ENCODE measurements at places on chromosomes 3 and 15.

- no peak for DNase-seq
Observed at GRCh38 chr3:172140499-172141391, 101.4 kb downstream of the FNDC3B start.

DNA sequence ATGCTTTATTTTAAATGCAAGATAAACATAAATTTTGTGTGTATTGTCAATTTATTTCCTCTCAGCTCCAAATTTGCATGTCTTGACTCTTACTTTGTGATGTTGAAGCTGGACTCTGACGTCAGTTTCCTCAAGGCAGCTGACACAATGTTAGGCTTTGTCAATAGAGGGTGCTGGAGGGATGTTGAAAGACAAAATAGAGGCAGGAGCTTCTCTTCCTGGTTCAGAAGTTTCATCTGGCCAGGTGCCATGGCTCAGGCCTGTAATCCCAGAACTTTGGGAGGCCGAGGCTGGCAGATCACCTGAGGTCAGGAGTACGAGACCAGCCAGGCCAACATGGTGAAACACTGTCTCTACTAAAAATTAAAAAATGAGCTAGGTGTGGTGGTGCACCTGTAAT is 408.6 kb downstream of the GBE1 start:
- no peak for DNase-seq

DNA sequence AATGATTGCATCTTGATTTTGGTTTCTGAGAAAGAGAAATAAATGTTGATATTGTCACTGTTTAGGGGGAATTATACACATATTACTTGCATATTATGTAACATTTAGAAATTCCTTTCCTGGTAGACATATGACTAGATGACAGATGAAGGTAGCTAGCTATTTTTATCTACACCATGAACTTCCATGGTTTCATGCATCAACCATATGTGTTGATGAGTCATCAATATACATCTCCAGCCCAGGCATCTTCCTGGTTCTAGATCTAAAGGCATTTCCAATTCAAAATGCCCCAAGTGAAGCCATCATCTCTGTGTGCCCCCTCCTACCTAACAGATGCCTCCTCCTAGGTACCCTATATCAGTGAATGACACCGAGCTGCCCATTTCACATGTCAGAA is 9.5 kb upstream of the ADAMTSL3 start:
- DNase-seq, result no peak

DNA sequence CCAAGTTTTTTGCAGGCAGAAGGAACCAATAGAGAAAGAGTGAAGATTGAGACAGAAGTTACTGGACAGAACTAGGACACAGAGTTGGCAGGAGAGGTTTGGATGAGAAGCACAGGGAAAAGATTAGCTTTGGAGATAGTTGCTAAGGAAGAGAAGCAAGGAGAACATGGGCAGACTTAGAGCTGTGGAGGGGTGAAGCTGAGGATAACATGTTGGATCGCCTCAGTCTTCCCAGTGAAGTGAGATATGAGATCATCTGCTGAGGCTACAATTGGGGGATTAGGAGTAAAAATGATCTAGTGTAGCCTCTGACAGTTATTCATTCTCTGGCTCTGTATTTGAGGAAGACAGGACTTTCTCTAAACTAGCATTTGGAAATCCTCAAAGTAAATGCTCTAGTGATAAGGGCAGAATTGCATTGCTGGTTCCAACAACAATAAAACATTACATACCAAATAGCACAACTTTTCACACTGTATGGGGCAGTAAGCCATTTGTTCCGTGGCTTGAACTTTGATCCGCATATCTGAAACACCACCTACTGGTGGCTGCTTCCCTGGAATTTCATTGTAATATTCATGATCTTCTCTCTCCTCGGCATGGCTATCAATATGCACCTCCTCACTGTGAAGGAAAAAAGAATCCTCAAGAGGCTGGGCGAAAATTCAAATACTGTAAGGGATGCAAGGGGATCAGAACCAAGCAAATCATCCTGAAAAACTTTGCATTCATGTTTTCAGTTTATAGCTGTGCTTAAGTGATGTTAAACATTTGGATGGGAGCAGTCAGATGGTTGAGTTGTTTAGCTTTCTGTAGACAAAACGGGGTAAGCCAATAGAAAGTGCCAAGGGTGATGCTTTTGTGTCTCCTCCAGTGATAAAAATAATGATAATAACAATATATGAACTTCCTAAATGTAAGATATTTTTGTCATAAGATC is 22.2 kb upstream of the EID1 start:
- no peak for DNase-seq

DNA sequence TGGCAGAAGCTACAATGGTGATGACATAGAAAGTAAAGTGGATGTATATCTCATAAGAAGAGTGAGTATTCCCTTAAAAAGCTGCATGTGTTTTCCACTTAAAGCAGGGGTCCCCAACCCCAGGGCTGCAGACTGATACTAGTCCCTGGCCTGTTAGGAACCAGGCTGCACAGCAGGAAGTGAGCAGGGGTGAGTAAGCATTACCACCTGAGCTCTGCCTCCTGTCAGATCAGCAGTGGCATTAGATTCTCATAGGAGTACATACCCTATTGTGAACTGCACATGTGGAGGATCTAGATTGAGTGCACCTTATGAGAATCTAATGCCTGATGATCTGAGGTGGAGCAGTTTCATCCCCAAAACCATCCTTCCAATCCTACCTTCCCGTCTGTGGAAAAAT is 126.1 kb upstream of the CMC1 start:
- DNase-seq, result no peak

DNA sequence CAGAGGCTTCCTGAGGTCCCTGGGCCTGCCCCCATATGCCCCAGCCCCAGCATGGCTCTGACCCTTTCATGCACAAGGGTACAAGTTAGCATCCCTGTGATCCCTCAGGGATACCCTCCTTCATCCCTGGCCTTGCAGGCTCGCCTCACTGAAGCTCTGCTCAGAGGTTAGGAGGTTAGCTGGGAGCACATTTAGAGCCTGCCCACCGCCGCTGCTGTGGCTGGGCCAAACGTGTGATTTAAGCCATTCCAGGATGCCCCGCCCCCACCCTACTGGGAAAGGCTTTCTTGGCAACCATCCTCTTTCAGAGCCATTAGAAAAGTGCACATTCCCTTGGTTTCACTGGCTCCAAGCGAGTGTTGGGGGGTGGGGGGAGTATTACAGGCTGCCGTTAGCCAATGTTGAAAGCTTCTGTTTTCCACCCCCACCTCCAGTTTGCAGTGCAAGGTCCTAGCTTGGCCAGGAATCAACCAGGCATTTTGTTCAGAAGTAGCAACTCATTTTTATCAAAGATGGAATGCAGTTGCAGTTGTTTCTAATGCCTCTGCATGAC is 6.3 kb upstream of the HES1 start:
- no peak for DNase-seq

DNA sequence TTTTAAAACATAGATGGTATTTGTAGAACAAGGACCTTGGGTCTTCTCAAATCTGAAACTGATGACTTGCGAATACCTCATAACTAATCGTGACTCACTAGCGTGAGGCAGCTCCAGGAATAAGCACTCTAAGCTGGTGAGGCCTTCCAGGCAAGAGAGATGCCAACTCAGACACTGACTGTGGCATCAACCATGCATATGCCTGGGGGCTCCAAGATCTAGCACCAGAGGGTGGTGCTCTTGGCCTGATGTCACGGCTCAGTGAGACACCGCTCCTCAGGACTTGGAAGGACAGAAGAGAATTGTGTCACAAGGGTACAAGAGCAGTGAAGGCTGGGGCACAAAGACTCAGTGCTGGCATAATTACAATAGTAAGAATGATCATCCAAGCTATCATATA is 125.0 kb upstream of the TRIM42 start:
- no peak for DNase-seq

Data from stimulated activated CD4-positive, alpha-beta T cell treated with anti-CD3 and anti-CD28 coated beads, Interleukin-12 subunit alpha, Interleukin-12 subunit beta, amount 100 ng/mL, for 4 hours (primary cell).